ENCODE measurements at places on chromosomes 5 and 9.

GRCh38 chr5:10981932-10982331 is 220.9 kb upstream of the DAP start:
- no peak for DNase-seq

DNA sequence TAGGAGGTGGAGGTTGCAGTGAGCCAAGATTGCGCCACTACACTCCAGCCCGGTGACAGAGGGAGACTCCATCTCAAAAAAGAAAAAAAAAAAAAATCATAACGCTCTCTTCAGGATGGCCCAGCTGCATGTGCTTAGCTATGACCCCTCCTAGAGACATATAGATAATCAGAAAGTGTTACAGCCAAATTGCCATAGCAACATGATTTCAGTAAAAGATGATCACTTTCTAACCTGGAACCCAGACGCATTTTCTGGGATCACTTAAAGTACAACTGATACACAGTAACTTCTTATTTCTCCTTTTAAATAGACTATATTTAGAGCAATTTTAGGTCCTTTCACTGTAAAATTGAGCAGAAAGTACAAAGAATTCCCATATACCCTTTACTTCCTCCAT is 372.9 kb downstream of the CDH18 start:
- DNase-seq = no peak

DNA sequence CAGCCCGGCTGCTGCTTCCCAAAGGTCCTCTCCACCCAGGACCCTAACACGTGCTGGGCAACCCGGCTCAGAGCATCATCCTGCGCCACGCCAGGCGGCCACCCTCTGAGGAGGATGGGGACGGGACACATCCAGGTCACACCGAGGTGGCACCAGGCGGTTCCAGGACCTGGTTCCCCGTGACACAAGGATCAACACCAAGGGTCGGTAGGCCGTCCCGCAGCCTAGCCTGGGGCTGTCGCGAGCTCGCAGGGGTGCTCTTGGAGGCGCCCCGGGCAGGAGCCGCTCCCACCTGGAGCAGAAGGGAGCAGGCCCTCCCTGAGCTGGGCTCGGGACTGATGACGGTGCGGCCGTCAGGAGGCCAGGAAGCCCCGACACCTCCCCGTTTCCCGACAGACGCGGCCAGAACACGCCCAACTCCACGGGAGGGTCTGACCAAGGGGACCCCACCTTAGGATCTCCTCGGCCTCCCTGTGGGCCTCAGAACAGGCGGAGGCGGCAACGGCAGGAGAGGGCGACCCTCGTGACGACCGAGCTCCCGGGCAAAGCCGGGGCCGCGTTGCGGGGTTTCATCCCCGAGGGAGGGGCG is 6.3 kb downstream of the EXD3 start:
- DNase-seq = no peak

DNA sequence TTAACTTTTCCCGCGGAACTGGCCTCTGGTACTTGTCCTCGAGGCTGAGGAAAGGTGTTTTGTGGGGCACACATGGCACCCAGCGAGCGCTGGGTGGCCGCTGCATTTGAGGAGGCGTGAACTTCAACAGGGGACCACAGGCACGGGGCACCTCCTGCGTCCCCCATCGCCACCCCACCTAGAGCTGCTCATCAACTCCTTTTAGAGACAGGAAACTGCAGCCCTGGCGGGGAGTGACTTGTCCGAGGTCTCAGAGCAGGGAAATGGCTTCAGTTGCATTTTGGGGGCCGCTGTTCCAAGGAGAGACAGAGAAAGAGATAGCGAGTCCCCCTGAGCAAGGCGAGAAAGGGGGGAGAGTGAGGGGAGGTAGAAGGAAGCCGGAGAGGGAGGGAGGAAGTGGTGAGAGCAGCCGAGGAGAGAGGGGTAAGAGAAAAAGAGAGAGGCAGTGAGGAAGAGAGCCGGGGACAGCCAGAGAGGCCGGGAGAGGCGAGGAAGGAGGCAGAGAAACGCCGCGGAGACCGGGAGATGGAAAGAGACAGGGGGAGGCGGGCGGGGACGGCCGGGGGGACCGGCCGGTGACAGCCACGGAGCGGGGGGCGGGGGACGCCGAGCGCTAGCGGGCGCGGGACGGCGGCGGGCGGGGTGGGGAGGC is 12.5 kb upstream of the LHX2 start:
- DNase-seq = no peak

DNA sequence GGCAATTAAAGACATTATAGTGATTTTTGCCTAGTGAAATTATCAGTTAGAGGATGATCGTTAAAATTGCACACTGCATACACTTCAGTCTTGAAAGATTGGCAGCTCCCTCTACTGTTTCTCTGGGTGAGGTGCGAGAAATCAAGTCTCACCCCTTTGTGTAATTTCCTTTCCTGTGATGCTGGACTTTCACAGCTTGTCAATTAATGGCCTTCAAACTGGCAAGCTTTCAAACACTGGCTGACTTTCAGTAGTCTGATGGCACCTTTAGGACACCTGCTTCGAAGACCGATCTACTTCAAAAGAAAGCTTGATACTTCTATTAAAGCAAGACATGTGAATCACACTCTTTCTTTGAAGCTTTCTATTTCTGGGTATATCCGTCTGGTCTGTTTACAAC is 706.7 kb upstream of the PTPRD start:
- no peak for DNase-seq

GRCh38 chr5:154273028-154273617 is 82.6 kb downstream of the GALNT10 start:
- DNase-seq = no peak

GRCh38 chr9:92666236-92666635 is 3.7 kb downstream of the IPPK start:
- no peak for DNase-seq

DNA sequence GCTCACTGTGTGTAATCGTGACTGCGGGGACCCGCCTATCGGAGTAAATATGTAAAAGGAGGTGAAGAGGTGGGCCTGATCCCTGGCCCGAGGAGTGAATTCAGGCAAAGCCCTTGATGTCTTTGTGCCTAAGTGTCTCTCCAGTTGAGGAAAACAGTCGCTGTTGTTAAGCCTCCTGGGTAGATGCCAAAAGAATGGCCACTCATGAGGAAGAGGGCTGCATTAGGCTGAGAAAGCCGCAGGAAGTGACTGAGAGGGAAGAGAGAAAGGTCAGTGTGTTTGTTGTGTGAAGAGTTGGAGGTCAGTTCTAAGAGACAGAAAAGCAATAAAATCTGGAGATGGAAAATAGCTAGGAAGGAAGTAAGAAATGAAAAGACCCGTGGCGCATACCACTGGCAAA is 35.8 kb upstream of the PIP5K1B start:
- DNase-seq = no peak

All from activated CD8-positive, alpha-beta memory T cell treated with anti-CD3 and anti-CD28 coated beads for 1 hour (primary cell).